ENCODE measurements at places on chromosomes 3 and 15. TPM values are rescaled to one million over a fixed set of nuclear protein-coding genes. Genes with fewer than 3 reads are reported as not detected.

Gene LMAN1L
- 0.17 TPM for total RNA-seq

Gene LAMB2
- total RNA-seq, result 213 TPM

Gene DUOXA1
- 2.3 TPM for total RNA-seq

Gene GOLGA6A
- total RNA-seq, result 0.39 TPM

Gene ISG20
- total RNA-seq, result 11.0 TPM

Gene TRIM42
- not detected for total RNA-seq

Gene IGSF11
- total RNA-seq, result not detected

Gene SCG5
- total RNA-seq, result 1.7 TPM

Gene CERS3
- not detected for total RNA-seq

Gene SLC51A
- not detected for total RNA-seq

Gene TUBGCP5
- total RNA-seq, result 17.9 TPM

Gene GPR171
- total RNA-seq, result not detected

Gene RRP9
- 71.3 TPM for total RNA-seq

Gene CASR
- not detected for total RNA-seq

Gene FRMD5
- 27.2 TPM for total RNA-seq

Gene IL17RB
- 8.3 TPM for total RNA-seq

Gene WNT5A
- total RNA-seq, result 0.15 TPM

Gene SQOR
- 17.6 TPM for total RNA-seq

Gene COL6A5
- total RNA-seq, result not detected

Gene AKAP13
- total RNA-seq, result 43.1 TPM

Gene OXTR
- 1.3 TPM for total RNA-seq

- DNase-seq, result no peak
These were observed 891.1 kb downstream of the TUSC7 start for GRCh38 chr3:117600666-117601065.

DNA sequence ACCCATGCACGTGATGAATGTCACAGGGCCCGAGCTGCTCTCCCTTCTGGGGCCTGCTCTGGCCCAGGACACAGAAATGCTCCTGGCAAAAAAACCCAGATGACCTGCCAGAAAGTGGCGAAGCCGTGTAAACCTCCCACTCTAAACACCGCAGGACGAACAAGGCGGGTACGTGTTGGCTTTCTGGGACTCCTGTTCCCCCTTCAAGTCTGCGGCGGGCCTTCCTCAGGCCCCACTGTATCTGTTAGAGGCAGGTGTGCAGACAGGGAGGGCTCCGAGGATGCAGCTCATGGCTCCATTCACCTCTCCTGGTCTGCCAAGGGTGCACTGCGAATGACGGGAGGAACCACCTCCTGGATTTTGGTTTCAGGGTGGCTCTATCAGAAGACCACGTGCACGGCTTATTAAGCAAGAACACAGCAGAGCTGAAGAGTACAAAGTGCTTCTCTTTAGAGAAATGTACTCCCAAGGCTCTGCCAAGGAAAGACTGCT lies 173.8 kb downstream of the ADAMTS17 start:
- DNase-seq, result no peak

GRCh38 chr3:11727207-11727606 lies 83.5 kb upstream of the VGLL4 start:
- DNase-seq, result no peak

DNA sequence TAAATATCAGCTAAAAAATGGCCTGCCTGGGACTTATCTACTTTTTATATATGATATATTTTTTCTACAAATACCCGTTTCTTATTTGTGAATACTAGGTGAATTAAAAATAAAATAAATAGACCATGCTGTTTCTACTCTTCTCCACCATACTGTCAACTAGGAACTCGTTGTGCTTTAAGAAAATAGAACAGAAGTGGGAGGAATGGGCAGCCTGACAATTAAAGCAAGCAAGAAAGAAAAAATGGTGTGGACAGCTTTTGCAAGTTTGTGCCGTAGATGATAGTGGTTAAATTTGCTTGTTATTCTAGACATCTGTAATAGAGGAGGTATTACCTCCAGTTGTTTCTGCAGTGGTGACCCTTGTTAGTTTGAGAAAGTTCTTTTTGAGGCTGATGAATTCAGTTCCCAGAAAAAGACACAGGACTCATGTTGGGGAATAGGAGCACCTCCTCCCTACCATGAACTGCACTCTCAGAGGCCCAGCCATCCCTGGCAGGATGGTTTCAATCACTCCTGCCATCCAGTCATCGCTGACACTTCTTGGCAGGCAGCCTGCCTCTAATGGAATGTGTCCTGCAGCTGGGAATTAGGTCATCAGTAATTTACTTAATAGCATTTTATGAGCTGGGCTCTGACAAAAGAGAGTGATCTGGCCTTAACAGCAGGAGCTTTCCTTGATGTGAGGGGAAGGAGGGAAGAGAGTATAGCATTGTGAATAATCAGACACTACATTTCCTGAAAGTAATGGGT lies 105.0 kb upstream of the GAP43 start:
- DNase-seq, result peak; percentile 19

DNA sequence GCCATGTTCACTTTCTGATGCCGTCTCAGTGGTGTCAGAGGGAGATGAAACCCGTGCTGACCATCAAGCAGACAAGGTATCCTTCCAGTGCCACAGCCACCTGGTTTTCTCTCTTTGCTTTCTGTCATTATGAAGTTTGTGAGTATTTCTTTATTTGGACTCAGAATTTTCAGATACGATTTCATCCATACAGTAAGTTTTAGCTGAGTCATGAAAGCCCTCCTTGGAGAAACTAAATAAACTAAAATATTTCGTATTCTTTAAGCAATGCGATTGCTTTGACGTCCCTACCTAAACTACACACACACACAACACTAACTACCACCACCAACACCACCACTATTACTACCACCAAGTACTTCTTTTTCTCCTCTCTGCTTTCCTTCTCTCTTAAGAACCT lies 350.1 kb downstream of the NTRK3 start:
- no peak for DNase-seq

- DNase-seq, result peak; percentile 22
These were observed 203.7 kb downstream of the ABHD5 start for GRCh38 chr3:43894176-43895049.

DNA sequence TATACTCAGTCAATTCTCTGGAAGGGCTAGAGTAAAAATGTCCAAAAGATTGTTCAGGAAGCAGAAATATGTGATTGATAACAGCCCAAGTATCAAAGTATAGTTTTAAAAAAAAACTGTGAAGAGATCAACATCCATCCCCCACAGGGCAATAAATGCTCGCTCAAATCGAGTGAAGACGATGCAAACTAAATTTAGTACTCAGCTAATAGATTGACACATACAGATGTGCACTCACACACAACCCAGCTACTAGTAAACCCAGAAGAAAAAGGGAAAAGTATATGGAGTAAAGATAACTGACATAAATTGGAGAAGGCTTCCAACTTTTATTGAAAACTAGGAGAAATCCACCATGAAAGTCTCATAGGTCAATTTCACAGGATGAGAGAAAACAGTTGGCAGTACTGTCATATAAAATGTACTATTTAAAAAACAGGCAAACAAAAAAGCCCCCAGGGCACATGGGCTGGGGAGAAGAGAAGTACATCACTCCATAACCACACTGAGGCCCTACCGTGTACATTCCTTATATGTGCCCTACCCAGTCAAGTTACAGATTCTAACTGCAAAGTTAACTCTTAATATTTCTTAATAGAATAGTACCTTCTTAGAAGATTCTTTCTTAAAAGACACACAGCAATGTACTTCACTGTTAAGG lies 125.7 kb downstream of the TBL1XR1 start:
- DNase-seq, result no peak

GRCh38 chr15:39165020-39165706 lies 415.7 kb upstream of the THBS1 start:
- DNase-seq, result no peak

- DNase-seq, result no peak
These were observed 31.6 kb upstream of the OR5H6 start for GRCh38 chr3:98232489-98232888.

- DNase-seq, result no peak
These were observed 49.8 kb downstream of the NIPA2 start for GRCh38 chr15:22888120-22888859.

DNA sequence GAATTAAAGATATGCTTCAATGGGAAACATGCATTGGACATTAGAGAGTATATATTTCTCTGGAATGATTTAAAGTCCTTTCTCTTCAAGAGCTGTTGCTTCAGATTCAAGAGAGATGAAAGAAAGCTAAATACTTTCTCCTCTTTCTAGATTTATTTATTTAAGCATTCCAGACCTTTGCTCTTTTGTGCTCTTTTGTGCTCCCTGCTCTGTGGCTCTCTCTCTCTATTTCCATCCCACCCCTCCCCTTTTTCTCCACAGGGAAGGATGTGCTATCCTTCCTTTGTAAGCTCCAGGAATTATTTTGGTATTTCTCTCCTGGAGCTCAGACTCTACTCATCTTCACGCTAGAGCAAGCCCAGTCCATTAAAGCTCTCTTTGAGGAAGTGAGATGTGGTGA lies 871.9 kb upstream of the GBE1 start:
- no peak for DNase-seq

DNA sequence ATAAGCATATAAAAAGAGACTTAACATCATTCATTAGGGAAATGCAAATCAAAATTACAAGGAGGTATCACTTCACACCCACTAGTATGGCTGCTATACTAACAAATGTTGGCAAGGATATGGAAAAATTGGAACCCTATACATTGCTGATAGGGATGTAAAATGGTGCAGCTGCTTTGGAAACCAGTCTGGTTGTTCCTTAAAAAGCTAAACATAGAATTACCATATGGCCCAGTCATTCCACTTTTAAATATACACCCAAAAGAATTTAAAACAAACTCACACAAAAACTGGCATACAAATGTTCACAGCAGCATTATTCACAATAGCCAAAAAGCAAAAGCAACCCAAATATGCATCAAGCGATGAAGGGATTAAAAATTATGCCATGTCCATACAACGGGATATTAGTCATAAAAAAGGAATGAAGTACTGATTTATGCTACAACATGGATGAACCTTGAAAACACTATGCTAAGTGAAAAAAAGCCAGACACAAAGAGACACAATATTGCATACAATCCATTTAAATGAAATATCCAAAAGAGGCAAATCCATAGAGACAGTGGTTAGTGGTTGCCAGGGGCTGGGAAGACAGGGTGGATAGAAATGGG lies 118.3 kb downstream of the OSBPL10 start:
- DNase-seq, result no peak

GRCh38 chr3:120364821-120365220 lies 15.7 kb upstream of the LRRC58 start:
- no peak for DNase-seq

- no peak for DNase-seq
These were observed 334.4 kb upstream of the THBS1 start for GRCh38 chr15:39246523-39246922.

- peak; percentile 61 for DNase-seq
These were observed 122.4 kb downstream of the RAP2B start for GRCh38 chr3:153284282-153284938.

GRCh38 chr3:17990390-17990789 lies 248.0 kb upstream of the TBC1D5 start:
- no peak for DNase-seq

- DNase-seq, result no peak
These were observed 70.2 kb upstream of the ST8SIA2 start for GRCh38 chr15:92323525-92323924.

GRCh38 chr15:58308742-58309355 lies 122.9 kb upstream of the LIPC start:
- DNase-seq, result no peak

- no peak for DNase-seq
These were observed 163.2 kb downstream of the STT3B start for GRCh38 chr3:31696009-31696297.

- DNase-seq, result no peak
These were observed 98.1 kb upstream of the CLSTN2 start for GRCh38 chr3:139836698-139837464.

DNA sequence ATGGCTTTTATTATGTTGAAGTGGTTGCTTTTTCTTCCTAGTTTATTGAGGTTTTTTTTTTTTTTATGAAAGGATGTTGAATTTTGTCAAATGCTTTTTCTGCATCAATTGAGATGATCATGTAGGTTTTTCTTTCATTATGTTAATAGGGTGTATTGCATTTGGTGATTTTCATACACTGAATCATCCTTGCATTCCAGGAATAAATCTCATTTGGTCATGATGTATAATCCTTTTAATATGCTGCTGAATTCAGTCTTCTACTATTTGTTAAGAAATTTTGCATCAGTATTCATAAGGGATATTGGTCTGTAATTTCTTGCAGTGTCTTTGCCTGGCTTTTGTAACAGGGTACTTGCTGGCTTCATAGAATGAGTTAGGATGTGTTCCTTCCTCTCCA lies 11.5 kb upstream of the CLRN1 start:
- DNase-seq, result no peak

DNA sequence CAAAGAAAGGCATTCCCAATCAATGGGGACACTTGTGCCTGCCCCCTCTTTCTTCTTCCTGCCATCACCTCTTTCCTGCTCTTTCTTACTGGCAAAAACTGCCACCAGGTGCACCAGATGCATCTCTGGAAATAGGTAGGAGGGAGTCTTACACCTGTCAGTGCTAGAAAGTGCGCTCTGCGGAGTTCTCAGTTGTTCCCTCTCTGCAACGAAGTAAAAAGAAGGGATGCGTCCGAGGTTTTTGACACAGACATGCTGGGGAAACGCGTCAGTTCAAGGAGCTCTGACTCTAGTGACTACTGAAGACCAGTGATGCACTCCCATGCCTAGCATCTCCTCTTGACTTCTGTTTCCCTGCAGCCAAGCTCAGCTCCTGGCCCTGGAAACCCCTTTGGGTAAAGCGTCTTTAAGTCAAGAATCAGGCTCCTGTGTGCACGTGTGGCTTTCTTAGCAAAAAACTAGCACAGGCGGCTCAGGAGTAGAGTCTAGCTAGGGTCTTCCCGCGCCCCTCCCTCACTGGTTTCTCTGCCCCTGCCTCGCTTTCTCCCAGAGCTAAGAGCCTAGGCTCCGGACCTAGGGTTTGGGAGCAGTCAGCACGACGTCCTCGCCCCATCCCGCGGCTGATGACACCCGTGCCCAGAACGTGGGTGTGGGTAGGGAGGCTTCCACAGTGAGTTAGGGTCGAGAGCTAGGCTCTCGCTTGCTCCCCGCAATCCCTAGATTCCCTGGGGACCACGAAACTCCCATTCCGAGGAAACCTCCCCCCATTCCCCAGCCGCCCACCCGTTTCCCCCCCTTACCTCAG lies 564 bp upstream of the GRM7 start:
- DNase-seq, result no peak

DNA sequence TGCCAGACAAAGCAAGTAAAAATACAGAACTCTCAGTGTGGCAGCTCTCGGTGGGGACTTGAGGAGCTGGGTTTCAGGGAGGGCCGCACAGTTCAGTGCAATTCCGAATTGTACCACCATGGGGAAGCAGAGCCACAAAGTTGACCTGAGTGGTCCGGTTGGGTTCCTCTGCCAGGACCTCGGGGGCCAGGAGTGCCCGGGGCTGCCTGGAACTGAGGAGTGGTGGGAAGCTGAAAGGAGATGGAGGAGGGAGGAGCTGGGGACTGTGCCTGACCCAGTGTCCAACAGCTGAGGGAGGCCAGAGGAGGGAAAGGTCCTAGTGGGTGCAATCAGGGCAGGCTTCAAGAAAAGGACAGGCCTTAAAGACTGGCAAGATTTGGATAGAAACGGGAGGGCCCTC lies 32.2 kb upstream of the TRH start:
- DNase-seq, result peak; percentile 65

GRCh38 chr15:96366526-96366877 lies 36.0 kb downstream of the NR2F2 start:
- no peak for DNase-seq

GRCh38 chr3:105032541-105032940 lies 334.2 kb upstream of the ALCAM start:
- no peak for DNase-seq

GRCh38 chr3:15787941-15788340 lies 9.8 kb downstream of the ANKRD28 start:
- no peak for DNase-seq

- DNase-seq, result no peak
These were observed 238.1 kb upstream of the ICE2 start for GRCh38 chr15:60717008-60717407.

- DNase-seq, result no peak
These were observed 77.2 kb downstream of the OSBPL10 start for GRCh38 chr3:31903686-31904431.
